Kidney tubule cell (primary cell): ENCODE measurements at places on chromosomes 5 and 9.

DNA sequence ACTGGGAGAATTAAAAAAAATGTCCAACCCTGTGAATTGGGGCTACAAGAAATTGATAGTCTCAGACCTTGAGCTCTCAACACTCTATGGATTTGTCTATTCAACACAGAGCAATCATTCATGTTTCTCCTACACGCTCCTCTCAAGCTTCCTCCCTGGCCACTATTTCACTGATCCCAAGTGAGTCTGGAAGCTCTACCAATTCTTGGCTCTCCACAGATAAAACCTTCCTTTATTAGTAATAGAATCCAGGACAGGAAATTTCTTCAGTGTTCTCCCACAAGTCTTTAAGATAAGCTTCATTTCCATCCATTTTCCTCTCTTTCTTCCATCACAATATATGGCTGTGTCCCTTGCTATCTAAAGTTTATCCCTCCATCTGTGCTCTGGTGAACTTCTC lies 215.1 kb upstream of the PAPPA start:
- no peak for DNase-seq

DNA sequence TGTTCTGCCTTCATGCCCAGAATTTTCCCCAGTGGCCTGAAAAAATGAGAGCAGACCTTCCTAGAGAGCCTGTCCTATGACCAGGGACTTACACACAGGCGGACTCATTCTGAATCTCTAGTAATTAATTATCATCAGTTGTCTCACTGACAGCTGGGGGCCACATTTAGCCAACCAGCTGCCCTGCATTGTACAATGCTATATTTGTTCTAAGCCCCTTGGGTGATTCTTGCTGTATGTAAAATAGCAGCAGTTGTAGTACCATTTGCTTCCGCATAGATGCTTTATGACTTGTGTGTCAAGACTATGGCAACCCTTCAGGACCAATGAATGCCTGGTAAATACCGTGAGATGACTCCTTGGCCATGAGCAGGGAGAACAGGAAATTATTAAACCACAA lies 415.4 kb upstream of the SEMA6A start:
- no peak for DNase-seq

DNA sequence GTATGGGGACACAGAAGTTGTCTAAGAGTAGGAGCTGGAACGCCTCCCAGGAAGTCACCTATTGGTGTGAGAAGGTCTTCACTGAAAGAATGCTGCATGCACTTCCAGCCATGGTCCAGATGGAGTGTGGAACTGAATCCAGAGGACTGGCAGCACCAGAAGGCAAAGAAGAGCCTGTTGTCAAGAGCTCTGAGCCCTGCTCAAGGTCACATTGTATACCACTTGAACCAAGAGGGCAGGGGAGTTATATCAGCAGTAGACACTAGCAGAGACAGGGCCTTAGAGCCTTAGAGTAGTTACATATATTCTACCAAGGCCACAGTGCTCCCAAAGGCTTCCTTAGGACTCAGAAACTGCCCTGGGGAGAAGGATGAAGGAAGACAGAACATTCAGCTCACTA lies 130.8 kb upstream of the POC5 start:
- DNase-seq: no peak

DNA sequence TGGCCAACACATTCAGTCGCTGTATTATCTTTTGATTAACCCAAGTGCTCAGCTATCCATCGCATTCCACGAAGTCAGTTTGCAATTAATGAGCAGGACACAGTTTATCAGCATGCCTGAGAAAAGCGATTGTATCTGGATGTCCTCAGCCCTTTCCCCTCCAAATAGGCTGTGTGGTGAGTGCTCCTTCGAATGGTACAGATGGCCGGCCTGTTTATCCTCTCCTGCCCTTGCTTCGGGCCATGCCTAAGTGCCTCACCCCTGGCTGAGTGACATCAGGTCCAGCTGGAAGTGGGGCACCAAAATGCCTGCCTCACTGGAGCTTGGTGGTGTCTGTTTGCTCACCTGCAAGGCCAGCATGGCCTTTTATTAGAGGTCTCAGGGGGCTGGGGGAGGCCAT lies 317.3 kb downstream of the GADD45G start:
- no peak for DNase-seq

GRCh38 chr5:6525422-6525821 lies 76.8 kb downstream of the UBE2QL1 start:
- DNase-seq: no peak

DNA sequence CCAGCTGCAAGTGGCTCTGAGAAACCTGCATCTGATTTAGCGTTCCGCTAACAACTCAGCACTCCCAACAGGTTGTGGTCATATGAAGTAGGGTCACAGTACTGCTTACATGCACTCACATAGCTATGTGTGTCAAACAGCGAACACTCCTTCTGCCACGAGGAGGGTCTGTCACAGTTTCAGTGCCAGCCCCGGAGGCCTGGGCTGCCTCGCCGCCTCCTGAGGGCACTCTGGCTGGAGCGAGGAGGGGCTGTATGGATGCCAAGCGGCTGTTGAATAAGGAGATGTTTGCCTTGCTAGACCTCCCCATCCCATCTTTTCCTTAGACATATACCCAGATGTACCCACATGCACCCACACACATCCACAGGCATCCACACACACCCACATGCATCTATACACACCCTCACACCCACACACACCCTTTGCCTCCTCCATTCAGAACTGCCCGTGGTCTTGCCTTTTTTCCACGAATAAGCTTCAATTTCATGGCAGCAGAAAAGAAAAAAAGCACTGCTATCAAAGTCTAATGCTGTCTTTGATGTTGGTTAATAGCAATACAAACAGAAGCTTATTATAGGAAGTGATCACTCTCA lies 95.7 kb downstream of the HSD17B3 start:
- DNase-seq: no peak

DNA sequence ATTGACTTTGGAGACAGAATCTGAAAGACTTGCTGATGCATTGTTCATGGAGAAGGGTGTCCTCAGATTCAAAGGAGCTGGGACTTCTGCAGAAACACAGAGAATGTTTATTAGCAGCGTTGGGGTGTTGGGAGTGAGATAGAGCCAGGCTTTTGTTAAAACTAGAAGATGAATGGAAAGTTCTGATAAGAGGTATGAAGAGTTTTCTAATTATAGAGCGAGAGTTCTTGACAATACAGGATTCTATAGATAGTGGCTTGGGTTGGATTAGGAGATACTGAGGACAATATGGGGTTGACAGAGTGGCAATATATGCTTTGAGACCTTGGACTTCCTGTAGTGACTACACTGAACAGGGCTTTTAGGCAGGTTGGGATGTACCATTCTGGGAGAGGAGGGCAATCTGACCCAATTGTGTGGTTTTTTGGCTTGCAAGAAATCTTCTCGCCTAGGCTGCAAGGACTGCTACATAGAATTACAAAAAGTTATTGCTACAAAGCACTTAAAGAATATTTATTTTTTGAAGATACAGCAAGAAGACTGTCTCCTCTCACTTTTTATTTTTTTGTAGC lies 83.1 kb downstream of the FER start:
- DNase-seq: no peak

GRCh38 chr5:90226433-90227099 lies 183.0 kb downstream of the CETN3 start:
- no peak for DNase-seq

DNA sequence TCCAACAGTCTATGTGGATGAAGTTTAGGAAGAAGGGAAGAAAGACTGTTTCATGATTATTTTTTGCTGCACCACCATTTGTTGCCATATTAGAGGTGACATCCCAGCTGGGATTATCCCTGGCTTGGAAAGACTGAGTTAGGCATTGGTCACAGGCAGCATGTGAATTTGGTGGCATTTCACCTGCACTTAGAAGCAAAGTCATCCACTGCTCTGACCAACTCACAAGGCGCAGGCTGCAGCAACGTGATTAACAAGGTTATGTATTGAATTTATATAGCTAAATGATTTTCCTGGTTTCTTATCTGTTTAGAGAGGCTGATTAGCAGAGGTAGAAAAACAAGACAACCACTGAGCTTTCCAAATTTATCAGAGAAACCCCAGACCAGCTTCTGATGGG lies 2.7 kb downstream of the FYB1 start:
- DNase-seq: peak; percentile 15

- DNase-seq: no peak
Observed at GRCh38 chr5:57246426-57246825, 72.6 kb downstream of the GPBP1 start.

- no peak for DNase-seq
Observed at GRCh38 chr9:73077625-73078030, 74.0 kb upstream of the ANXA1 start.

- DNase-seq: no peak
Observed at GRCh38 chr9:33167972-33168461, 881 bp upstream of the B4GALT1 start.

- no peak for DNase-seq
Observed at GRCh38 chr5:104344809-104345208, 782.2 kb upstream of the NUDT12 start.

DNA sequence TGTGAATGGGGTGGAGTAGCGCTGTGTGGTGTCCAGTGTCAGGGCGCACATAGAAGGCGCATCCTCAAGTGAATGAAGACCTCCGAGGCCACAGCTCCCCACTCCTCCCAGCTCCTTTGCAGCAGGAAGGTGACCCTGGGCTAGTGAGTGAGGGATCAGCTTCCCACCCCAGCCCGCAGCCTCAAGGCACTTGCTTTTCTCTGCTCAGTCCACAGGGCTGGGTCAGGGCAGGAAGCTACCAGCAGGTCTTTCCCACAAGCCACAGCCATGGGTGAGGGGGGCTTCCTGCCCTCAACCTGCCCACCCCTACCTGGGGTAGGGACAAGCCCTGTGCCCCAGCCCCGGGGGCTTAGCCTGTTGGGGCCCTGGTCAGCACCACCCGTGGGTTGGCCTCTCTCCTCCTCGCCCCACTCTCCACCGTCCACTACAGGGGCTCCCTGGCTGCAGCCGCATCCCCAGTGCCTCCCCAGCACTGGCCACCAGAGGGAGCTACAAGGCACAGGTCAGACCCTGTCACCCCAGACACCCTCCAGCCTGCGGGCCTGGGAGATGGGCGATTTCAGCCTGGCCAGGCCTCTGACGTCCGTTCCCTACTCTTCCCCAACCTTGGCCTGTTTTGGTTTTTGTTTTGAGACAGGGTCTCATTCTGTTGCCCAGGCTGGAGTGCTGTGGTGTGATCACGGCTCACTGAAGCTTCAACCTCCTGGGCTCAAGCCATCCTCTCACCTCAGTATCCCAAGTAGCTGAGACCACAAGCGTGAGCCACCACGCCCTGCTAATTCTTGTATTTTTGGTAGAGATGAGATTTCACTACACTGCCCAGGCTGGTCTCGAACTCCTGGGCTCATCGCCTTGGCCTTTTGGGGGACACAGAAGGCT lies 1.3 kb upstream of the ABCA2 start:
- peak; percentile 63 for DNase-seq

- DNase-seq: no peak
Observed at GRCh38 chr5:103260951-103261350, 2.4 kb downstream of the MACIR start.

GRCh38 chr5:65742565-65743231 lies 20.7 kb downstream of the NLN start:
- DNase-seq: peak; percentile 81

DNA sequence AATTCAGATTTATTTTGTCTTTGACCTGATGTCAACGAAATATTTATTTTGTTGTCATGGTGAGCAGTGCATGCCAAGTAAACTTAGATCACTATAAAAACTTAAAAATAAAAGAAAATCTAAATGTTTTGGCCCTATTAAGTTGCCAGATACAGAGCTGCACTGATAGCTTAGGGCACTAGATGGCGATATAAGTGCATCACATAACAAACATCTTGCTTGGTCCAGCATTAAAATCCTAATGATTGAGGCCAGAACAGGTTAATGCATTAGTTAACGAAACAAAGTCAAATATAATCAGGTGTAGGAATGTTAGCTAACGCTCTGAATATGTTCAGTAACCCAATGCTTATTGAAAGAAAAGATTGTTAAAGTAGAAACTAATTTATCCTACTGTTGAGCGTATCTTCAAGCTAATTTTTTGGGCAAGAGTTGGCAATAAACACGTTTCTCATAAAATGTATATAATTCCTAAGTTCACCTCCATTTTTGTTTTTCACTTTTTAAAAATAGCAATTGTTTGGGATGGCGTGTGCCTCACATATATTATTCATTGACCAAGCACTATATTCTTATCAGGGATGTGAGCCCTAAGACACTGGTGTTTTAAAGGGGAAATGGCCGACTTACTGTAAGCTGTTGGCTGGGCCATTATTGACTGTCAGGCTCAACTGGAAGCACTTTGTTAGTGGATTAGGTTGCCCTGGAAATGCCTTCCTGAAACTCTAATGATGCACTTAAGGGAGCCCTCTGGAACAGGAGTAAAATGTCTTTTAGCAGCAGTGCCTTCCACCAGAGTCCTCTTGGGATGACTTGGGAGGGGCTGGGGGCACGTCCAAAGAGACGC lies 33.3 kb downstream of the KCTD16 start:
- peak; percentile 74 for DNase-seq

GRCh38 chr5:56950626-56951125 lies 1.2 kb downstream of the MIER3 start:
- peak; percentile 64 for DNase-seq

DNA sequence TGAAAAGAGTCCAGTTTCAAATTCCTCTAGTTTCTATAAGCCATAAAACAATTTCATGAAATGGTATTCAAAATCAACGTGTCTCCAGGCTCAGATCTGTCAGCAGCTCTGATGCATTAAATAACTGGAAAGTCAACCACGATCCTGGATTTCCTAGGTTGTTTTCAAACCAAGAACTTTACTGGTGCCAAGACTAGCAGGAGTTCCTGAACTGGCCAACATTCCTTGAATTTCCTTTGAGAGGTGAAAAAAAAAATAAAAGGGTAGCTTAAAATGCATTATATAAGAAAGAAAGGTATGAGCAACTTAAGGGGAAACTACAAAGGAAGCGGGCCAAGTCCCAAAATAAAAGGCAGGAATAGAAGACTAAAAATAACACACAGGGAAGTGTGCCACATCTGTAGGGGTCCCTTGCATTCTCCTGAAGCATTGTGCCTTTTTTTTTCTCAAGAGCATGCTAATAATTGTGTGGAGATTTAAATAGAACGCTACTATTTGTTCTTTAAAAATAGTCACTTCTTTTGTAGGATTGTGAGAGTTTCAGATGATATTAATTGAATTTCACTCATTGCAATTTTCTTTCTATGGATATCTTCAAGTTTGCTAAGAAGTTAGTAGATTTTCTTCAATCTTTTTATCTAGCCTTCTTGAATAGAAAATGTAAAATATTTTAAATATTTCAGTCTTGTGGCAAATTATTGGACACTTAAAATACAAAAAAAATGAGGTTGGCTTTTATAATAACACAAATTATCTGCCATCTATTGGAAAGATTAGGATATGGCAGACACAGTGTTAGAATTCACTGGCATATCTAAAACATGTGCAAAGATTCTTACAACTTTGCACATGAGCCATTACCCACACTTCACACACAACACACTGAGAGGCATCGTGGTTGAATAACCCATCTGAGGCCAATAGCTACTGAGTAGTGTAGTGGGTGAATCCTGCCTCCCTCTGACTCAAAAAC lies 15.3 kb downstream of the ESM1 start:
- DNase-seq: no peak

DNA sequence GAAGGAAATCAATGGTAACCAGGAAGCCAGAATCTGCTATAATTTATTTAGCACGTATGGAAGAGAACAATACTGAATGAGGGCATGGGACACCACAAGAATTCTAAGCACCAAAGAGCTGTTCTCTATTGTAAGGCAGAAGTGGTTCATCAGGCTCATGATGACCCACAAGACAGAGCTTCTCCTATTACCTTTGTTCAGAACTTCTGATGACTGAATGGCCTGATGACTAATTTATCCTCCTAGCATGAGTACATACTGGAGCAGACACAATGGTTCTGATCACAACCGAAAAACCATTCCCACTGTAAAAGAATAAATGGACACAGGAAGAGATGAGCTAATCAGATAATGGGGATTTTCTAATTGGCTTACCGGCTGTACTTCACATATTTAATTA lies 329.8 kb upstream of the PDE4D start:
- peak; percentile 42 for DNase-seq

GRCh38 chr9:80934095-80934494 lies 755.3 kb downstream of the TLE1 start:
- DNase-seq: no peak
